CD4-positive, alpha-beta T cell (primary cell): ENCODE measurements at places on chromosomes 4 and X. TPM values are rescaled to one million over a fixed set of nuclear protein-coding genes. Genes with fewer than 3 reads are reported as not detected.

HHIP gene
- total RNA-seq, result not detected

PHEX gene
- total RNA-seq, result 0.14 TPM

NELFA gene
- total RNA-seq, result 40.1 TPM

CYTL1 gene
- total RNA-seq, result not detected

HCFC1 gene
- total RNA-seq, result 50.2 TPM

STATH gene
- total RNA-seq, result not detected
